ENCODE measurements at places on chromosomes 12 and 14.

GRCh38 chr12:117596968-117597367, 235.5 kb upstream of the NOS1 start:
- DNase-seq = peak; percentile 17

- DNase-seq = no peak
These were observed 120.1 kb downstream of the SMOC1 start for GRCh38 chr14:69999261-69999674.

- no peak for DNase-seq
These were observed 191.9 kb upstream of the DIO3 start for GRCh38 chr14:101369194-101369915.

DNA sequence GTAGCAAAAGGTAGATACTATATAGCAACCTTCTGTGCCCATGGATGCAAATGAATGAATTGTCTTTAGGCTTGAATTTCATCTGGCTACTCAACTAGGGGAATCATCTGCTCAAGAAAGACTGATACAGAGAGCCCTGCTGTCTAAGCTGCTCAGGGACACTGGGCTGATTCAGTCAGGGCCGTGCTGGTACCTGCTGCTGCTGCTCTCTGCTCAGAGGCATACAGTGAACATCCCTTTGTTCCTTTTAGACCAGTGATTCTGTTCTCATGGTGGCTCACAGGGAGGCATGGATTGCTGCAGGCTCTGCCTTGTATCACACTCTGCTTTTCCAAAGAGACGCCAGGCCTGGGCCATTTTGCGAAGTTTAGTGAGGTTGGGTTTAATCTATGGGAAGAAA, 14.1 kb downstream of the EIF2B2 start:
- DNase-seq = no peak

DNA sequence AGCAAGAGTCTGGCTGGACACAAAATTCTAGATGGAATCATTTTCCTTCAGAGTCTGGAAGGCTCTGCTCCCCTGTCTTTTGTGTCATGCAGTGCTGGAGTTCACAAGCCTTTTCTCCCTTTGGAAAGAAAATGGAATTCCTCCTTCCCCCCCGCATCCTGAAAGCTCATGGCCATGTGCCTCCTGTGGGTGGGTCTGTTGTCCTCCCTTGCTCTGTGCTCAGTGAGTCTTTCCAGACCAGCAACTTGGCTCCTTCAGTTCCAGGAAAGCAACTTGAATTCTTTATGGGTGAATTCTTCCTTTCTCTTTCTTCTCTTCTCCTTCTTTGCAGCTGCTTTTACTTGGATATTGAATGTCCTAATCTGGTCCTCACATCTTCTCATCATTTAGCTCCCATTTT, 70.2 kb downstream of the TUNAR start:
- DNase-seq = no peak

DNA sequence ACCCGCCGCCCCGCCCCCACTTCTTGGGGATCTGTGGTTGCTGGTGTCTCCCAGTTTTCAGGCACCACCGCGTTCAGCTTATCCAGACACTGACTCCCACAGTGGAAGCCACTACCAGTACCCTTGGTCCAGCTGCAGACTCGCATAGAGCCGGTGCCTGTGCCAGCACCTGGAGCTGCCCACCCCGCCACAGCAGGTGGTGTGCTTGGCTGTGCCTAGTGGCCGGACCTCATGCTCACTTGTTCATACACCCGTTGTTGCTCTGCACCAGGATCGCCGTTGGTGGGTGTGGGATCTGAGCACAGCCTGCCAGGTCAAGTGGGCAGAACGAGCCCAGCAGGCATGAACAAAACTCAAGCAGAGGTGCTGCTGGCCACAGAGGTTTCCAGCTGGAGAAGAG, 673.2 kb downstream of the RERGL start:
- no peak for DNase-seq

- DNase-seq = no peak
These were observed 870.6 kb downstream of the NRXN3 start for GRCh38 chr14:79040790-79041189.

- DNase-seq = no peak
These were observed 62.5 kb upstream of the DUSP6 start for GRCh38 chr12:89414851-89415250.

DNA sequence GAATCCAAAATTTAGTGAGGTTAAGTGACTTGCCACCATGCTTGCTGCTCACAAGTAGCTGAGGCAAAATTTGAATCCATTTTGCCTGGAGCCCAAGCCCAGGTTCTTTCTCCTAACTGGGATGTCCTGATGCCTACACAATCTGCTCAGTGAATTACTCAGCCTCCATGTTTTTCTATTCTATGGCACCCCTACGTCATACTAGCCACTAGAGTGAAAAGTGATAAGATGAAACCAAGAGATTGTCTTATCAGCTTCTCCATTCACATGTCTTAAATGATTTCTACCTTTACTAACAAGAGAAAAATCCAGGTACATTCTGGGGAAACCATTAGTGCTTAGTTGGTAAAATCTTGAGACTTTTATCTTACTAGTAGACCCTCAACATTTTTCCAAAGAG, 720.1 kb downstream of the DIO2 start:
- no peak for DNase-seq

DNA sequence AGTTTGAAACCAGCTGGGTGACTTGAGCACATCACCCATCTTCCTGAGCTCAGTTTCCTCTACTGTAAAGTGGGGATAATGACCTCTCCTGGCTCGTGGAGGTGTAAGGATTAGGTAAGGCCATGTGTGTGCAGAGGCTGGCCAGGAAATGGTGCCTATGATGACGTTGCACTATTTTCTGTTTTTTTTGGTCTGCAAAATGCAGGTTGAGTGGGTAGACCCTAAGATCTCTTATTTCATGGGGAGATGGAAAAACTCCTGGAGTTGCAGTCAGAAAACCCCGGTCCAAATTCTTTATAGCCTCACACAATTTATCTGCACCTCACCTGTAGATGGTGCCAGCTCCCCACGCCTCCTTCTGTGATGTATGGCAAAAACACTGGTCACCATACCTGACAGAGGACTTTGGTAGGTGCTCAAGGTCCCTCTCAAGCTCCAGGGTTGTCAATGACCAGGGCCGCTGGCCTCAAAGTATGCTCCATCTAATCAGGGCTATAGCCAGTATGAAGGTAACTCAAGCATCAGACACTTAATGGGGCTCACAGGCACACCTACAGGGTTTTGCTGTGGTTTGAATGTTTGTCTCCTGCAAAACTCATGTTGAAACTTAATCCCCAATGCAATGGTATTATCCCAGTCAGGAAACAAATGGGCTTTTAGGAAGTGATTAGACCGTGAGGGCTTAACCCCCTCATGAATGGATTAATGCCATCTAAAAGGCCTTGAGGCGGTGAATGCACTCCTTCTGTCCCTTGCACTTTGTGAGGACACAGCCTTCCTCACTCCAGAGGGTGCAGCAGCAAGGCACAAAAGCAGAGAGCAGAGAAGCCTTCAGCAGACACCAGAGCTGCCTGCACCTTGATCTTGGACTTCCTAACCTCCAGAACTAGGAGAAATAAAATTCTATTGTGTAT, 17.6 kb downstream of the C14orf132 start:
- no peak for DNase-seq

DNA sequence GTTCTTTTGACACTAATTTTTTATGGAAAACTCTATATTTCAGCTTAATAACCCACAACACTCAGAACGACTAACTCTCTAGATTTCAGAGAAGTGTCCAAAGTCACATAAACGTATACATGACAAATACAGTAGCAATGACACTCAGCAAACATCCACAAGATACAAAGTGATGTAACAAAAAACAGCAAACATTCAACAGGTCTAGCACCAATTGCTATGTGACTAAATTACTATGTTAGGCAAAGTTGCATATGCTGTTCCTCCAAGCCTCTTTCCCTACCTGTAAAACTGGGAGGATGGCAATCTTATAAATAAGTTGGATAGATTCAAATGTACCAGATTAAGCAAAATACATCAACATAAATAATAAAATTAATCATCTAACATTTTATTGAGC, 1.7 kb downstream of the RECQL start:
- no peak for DNase-seq

DNA sequence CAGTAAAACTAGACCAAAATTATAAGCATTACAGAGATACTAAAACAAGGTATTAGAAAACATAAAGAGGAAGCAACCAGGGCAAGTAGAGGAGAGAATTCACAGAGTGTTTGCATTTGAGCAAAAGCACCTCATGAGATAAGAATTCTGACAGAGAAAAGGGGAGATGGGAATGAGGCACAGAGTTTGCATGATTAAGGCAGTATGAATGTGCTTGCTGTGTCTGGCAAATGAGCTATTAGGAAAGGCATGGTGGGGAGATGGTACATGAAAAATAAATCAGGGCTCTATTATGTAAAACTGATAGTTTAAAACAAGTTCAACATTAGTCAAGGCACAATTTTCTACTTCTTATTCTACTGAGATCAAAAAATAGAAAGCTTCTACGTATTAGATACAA, 23.1 kb downstream of the GARIN6 start:
- DNase-seq = no peak

GRCh38 chr12:2745655-2746054, 49.1 kb upstream of the FKBP4 start:
- DNase-seq = no peak

DNA sequence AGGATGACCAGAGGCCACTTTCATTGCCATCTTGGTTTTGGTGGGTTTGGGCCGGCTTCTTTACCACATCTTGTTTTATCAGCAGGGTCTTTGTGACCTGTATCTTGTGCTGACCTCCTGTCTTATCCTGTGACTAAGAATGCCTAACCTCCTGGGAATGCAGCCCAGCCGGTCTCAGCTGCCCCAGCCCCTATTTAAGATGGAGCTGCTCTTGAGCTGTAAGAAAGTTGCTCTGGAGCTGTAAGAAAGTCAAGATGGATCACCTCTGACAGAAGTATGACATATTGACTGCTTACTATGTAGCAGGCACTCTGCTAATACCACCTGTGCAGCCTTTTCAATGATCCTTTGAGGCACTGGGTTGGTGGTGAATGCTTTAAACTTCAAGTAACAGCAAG, 52.1 kb downstream of the RIN3 start:
- no peak for DNase-seq

DNA sequence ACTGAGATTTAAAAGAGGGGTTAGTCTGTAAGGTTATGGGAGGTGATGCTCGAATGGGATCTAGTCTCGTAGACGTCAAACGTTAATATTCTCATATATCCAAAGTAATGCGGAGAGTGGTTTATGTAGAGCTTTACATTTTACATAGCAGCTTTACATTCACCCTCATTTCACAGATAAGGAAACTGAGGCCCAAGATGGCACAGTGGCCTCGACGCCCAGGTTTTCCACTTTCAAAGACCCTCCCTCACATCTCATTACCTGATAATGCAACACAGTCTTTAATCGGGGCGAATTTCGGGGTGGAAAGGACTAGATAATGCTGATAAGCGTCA, 450 bp upstream of the TDG start:
- no peak for DNase-seq

DNA sequence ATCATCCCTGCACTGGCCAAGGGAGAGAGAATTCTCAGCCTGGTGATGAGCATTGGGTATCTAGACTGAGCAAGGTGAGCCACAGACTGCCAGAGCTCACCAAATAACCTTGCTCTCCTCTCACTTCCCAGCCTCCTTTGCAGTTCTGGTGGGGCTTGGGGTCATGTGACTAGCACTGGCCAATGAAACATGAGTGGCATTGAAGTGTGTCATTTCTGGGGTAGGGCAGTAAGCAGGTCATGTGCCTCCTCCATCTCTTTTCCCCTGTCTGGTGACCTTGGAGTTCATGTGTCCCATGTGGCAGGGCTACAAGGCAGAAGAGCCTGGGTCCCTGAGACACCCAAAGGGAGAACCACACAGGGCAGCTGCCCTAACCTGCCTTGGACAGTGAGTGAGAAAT, 3.6 kb upstream of the KRT72 start:
- no peak for DNase-seq

Measured in NCI-H187 (cell line).